ENCODE measurements at places on chromosomes 2 and 18.

- DNase-seq, result no peak
These were observed 12.7 kb upstream of the GPC1 start for GRCh38 chr2:240422658-240423329.

- DNase-seq, result no peak
These were observed 821.8 kb downstream of the MBD2 start for GRCh38 chr18:53402670-53403069.

GRCh38 chr2:107334306-107334705 is 448.3 kb upstream of the ST6GAL2 start:
- peak; percentile 6 for DNase-seq

GRCh38 chr2:67985586-67985985 is 77.2 kb downstream of the C1D start:
- no peak for DNase-seq

GRCh38 chr18:43155842-43156241 is 40.4 kb upstream of the RIT2 start:
- no peak for DNase-seq

GRCh38 chr18:48749768-48750167 is 201.0 kb downstream of the SMAD7 start:
- DNase-seq, result peak; percentile 90

DNA sequence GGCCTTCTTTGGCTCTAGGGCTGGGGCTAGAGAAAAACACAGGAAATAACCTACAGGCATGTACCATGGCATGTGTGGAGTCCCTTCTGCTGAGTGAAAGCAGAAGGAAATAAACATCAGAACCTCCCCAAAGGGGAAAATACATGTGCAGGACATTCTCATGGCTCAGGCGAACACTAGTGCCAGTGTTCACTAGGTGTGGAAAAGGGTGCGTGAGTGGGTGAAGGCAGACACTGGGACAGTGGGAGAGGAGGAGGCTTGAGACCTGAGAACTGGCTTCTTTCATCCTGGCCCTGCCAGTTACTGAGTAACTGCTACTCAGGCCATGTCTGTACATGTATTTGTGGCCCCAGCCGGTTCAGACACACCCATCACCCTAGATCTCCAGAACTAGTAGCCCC is 268.2 kb downstream of the PRKCE start:
- DNase-seq, result no peak

DNA sequence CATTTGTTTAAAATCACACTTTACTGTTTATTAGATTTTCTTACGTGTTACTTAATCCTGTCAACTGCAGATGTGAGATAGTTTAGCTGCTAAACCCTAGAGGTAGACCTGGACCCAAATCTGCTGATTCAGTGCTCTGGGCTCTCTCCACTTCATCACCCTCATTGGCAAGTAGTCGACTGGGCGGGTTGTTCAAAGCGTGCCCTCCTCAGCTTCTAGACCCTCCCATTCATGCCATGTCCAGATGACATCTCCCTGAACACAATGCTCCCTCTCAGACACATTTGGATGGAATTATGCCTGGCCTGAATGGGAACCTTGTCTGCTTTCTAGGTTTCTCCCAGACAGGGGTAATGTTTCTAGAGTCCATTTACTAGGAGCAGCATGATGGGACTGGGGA is 43.7 kb downstream of the RPIA start:
- no peak for DNase-seq

DNA sequence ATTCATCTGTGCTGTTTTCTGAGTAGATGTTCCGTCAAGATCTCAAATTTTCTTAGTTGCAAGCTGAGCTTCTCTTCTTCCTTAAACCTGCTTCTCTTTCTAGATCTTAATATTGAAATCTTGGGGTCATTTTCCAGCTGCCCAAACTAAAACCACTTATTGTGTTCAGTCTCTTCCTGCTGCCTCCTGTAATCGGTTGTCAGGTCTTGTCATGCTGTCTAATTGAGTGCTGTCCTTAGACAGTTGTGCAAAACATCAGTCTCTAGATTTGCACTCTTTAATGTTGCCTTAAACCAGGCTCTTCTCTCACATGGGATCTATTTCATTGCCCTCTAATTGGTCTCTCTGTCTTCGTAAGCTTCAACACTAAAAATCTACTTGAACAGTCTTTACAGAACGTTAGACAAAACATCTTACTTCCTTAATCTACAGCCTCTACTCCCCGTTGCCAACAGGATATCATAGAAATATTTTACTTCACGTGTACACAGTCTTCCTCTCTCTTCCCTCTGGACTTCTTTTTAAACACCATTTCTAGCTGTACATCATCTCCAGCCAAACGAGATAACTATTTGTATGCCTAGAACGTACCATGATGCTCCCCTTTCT is 34.9 kb downstream of the GPD2 start:
- DNase-seq, result no peak

- DNase-seq, result peak; percentile 88
These were observed 102.3 kb upstream of the SMAD7 start for GRCh38 chr18:49052891-49053644.

GRCh38 chr2:105112345-105112744 is 74.5 kb downstream of the MRPS9 start:
- no peak for DNase-seq

DNA sequence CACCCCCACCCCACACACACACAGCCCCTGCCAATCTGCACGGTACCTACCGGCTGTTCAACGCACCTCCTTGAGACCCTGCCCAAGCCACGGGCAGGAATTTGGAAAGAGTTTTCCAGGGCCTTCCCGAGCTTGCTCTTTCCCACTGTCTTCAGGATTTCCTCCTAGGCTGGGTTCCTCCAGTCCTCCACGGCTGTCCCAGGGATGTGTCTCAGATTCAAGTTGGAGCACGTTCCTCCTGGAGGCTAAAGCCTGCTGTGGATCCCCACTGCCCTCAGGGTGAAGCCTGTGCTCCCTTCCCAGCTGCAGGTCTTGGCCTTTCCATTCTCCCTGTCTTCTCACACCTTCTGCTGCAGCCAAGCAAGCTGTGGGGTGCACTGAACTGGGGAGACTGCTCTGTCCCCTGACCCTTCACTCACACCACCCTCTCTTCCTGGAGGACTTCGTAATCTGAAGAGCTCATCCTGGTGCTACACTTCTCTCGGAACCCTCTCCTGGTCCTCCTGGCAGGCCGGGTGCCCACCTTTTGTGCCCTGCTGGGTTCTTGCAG is 54.9 kb upstream of the HS6ST1 start:
- DNase-seq, result no peak

GRCh38 chr2:172084645-172085459 is 455 bp upstream of the DLX1 start:
- DNase-seq, result peak; percentile 94

DNA sequence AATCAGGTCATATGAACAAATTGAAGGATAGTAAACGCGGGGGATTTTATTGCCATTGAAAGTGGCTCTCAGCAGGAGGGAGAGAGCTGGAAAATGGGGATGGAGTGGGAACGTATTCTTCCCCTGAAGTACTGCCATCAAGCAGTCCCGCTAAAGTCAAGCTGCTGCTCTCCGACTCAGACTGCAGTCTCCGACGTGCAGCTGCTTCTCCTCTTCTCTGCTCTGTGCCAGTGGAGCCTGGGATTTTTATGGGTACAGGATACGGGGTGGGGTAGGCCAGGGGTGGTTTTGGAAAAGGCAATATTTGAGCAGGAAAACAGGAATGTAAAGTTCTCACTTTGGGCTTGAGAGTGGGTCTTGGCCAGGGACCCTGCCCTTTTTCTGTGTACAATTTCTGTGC is 33.0 kb downstream of the KCTD18 start:
- no peak for DNase-seq

- DNase-seq, result no peak
These were observed 57.0 kb downstream of the ANKMY1 start for GRCh38 chr2:240500561-240501423.

Data from fibroblast of pulmonary artery (primary cell).